Adrenal gland (tissue), 19 donors: ENCODE measurements at places on chromosomes 1 and 21. TPM values are rescaled to one million over a fixed set of nuclear protein-coding genes. Genes with fewer than 3 reads are reported as not detected.

GRCh38 chr1:225449774-225450173 lies 21.9 kb upstream of the LBR start:
- H3K4me1 ChIP-seq: peaks cover 4% of the 10 kb centered on the region
- DNase-seq: peak; percentile 10
- no peak overlapping the region for H3K27ac ChIP-seq

GRCh38 chr1:75528001-75528400 lies 82.9 kb downstream of the SLC44A5 start:
- no peaks in the 10 kb centered on the region for H3K4me1 ChIP-seq
- no peaks in the 10 kb centered on the region for H3K36me3 ChIP-seq
- H3K27ac ChIP-seq: no peak overlapping the region
- no peak for DNase-seq

DNA sequence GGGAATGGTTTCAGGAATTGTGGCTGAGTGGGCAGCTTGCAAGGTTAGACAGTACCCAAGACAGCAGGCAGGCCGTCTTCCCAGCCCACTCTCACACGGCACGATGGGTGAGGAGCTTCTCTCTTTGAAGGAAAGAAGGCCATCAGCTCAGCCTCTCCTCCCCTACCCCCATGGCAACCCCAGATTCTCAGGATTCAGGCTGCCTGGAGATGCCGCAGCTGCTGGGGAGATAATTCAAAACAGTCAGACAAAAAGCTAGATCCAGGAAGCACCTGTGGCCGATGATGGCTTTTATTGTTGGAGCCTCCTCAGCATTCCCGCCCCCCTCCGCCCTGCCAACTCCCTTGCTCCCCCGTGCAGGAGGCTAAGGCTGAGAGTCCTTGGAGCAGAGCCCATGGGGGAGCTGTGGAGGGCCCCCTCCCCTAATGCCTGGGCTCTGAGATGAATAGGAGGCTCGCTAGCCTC lies 220.5 kb downstream of the TRABD2B start:
- H3K27me3 ChIP-seq: no peaks in the 10 kb centered on the region
- DNase-seq: no peak
- no peak overlapping the region for H3K27ac ChIP-seq
- H3K36me3 ChIP-seq: no peaks in the 10 kb centered on the region

GRCh38 chr1:41573785-41574713 lies 89.6 kb upstream of the EDN2 start:
- H3K4me3 ChIP-seq: no peak overlapping the region
- H3K4me1 ChIP-seq: peaks cover 4% of the 10 kb centered on the region
- peak; percentile 81 for DNase-seq
- no peak overlapping the region for H3K27ac ChIP-seq
- no peaks in the 10 kb centered on the region for H3K36me3 ChIP-seq

DNA sequence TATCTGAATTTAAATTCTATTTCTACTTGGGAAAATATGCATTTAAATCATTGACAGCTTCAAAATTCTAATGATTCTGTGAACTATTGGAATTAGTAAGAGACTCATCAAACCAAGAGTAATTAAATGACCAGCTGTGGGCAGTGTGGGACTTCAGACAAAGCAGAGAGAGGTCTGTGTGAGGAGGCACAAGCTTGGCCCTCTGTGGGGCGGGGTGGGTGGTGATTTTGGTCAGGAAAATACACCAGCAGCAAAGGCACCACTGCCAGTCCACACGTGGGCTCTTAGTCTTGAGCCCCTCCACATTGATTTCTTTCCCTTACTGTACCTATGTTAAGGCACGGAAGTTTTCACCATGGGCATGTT lies 39.2 kb upstream of the RAB4A start:
- H3K27me3 ChIP-seq: no peaks in the 10 kb centered on the region
- peaks cover 29% of the 10 kb centered on the region for H3K4me1 ChIP-seq
- no peaks in the 10 kb centered on the region for H3K36me3 ChIP-seq
- no peak overlapping the region for H3K4me3 ChIP-seq
- no peak for DNase-seq

DNA sequence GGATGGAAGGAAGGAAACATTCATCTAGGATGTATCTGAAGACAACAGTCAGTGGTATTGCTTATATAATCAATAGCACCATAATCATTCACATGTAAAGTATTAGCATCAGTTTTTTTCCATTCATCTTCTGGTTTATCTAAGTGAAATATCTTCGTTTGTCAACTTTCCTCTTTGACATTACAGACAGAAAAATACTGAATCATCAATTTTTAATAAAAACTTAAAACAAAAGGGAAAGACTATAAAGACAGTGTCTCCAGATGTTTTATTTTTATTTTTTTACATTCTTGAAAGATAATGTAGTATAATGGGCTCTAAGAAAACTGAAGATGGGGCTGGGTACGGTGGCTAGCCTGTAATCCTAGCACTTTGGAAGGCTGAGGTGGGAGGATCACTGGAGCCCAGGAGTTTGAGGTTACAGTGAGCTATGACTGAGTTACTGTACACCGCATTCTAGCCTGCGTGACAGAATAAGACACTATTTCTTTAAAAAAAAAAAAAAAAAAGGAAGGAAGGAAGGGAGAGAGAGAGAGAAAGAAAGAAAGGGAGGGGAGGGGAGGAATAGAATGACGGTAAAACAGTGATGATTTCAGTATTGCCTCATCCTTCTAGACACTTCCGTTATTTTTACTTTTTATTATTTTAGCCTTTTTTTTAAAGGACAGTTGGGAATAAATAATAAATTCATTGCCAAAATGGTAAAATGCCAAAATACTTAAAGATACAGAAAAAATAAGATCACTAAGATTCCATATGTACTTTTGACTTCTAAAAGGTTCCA lies 89.5 kb downstream of the NRIP1 start:
- no peaks in the 10 kb centered on the region for H3K27me3 ChIP-seq
- H3K4me1 ChIP-seq: peaks cover 7% of the 10 kb centered on the region
- H3K4me3 ChIP-seq: no peak overlapping the region
- H3K36me3 ChIP-seq: no peaks in the 10 kb centered on the region
- H3K27ac ChIP-seq: no peak overlapping the region
- no peak for DNase-seq

- no peak overlapping the region for H3K27ac ChIP-seq
- no peak overlapping the region for H3K4me3 ChIP-seq
- DNase-seq: peak; percentile 62
- no peaks in the 10 kb centered on the region for H3K4me1 ChIP-seq
Observed at GRCh38 chr1:43552813-43553212, 22.1 kb downstream of the PTPRF start.

DNA sequence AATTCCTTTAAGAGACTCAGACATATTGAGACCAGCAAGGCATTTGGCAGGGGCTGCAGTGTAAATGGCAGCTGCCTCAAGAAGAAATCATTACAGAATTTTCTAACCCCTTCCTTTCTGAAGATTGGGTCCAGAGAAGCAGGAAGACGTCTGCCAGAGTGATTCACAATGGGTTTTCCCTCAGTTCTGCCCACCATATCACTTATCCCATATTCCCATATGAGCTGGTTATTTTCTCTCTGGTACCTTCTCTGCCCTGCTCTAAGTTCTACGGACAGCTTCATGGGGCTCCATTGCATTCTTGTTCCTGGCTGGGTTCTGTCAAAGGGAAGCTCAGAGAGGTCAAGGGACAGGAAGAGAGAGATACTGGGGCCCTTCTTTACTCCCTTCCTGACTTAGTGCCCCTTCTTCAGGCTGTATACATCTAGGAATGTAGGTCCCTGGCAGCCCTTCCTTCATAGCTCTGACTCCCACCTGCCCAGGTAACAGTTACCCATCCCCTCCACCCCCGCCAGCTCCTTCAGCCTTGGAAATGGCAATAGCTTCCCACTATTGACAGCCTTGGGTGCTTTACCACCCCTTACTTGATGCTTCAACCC lies 420.6 kb upstream of the DAB1 start:
- H3K4me1 ChIP-seq: no peaks in the 10 kb centered on the region
- H3K36me3 ChIP-seq: no peaks in the 10 kb centered on the region
- DNase-seq: no peak
- H3K27me3 ChIP-seq: no peaks in the 10 kb centered on the region

- no peaks in the 10 kb centered on the region for H3K36me3 ChIP-seq
- peak overlapping the region; percentile 3 for H3K27ac ChIP-seq
- DNase-seq: peak; percentile 56
- H3K27me3 ChIP-seq: no peaks in the 10 kb centered on the region
Observed at GRCh38 chr1:112625696-112626095, 6.1 kb downstream of the CAPZA1 start.

DNA sequence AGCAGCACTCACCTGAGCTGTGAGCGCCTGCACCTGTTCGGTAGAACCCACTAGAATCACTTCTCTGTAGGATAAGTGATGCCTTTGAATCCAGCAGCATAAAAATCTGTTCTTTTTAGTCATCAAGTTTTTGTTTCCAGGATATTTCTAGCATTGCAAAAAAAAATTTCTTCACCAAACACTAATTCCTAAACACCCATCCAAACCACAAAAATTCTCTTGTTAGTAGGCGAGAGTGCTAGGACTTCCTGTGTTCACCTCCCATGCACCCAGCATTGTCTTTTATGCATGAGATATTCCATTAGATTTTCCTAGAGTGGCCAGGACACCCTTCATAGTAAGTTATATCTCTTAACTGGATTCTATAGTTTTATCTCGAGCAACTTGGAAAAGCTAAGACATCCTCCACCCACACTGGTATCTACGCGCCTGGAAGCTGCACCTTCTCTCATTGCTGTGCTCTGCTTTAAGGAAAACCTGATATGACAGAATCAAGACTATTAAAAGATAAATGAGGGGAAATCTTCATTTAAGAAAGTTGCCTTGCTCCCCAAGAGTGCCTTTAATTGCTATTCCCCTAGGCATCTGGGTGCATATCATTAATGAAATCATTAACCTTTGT lies 12.3 kb downstream of the SERTAD4 start:
- H3K4me1 ChIP-seq: no peaks in the 10 kb centered on the region
- H3K4me3 ChIP-seq: no peak overlapping the region
- H3K27me3 ChIP-seq: peaks cover 3% of the 10 kb centered on the region
- no peak overlapping the region for H3K27ac ChIP-seq
- DNase-seq: no peak

GRCh38 chr1:25472471-25472870 lies 41.8 kb downstream of the MACO1 start:
- no peak overlapping the region for H3K27ac ChIP-seq
- no peaks in the 10 kb centered on the region for H3K36me3 ChIP-seq
- H3K4me1 ChIP-seq: peaks cover 45% of the 10 kb centered on the region
- H3K4me3 ChIP-seq: no peak overlapping the region

DNA sequence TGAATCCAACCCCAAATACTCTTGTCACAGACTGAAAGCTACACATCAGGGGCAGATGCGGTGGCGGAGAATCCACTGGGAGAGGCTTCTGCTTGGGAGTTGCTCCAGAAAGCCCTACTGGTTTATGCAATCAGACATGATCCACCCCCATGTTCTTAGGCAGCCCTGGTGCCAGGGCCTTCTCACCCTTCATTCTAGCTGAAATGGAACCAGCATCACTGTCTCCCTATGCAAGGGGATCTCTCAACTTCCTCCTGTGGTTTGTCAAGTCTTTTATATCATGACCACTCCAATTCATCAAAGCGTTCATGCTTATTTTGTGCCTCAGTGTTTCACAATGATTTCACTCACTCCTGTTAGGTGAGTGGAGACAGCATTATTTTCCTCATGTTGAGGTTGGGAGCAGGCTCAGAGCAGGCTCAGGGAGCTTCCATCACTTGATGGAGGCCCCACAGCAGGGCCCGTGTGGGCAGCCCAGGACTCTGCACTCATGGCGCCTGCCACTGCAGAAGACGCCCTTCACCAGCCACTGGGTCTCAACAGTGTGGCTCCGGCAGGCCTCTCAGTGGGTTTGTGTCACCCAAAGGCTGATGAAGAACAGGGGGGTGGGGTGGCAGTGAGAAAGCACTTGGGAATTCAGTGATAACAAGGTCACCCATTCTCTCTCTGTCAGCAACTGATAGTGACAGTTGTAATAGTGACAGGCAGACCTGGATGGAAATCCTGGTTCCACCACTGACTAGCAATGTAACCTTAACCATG lies 67.1 kb downstream of the CD58 start:
- H3K4me1 ChIP-seq: peaks cover 2% of the 10 kb centered on the region
- no peaks in the 10 kb centered on the region for H3K27me3 ChIP-seq
- DNase-seq: no peak
- peak overlapping the region; percentile 76 for H3K27ac ChIP-seq
- no peaks in the 10 kb centered on the region for H3K36me3 ChIP-seq

DNA sequence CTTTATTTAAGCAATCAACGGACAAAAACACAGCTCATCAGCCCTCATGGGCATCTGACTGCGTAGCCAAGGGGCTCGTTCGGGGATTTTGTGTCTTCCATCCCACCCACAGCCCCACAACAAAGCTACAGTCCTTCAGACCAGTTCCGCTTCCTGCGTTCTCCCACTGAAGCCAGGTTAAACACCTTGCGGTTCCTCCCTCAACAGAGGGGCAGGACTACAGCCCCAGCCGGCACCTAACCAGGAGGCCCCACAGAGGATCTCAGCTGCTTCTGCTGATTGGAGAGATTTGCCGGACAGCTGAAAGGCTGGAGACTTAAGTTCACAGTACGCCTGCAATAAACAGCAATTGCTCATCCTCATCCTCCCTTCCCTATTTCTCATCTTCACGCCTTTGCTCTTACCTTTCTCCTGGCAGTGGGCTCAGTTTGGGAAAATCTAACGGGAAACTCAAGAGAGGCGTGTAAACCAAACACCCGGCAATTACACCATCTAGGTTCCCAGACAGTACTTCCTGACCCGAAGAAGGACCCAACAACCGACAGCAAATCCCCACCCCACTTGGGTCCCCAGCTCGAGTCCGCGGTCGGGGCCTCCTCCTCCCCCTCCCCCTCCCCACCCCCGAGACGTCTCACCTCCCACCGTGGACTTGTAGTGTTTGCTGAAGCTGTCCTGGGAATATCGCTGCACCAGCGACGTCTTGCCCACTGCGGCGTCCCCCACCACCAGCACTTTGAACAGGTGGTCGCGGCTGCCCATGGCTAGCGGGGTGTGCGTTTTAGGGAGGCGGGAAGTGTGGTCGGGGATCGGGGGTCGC lies 876 bp downstream of the RAB29 start:
- no peak for DNase-seq
- H3K36me3 ChIP-seq: no peaks in the 10 kb centered on the region
- peak overlapping the region; percentile 21 for H3K4me3 ChIP-seq
- H3K4me1 ChIP-seq: no peaks in the 10 kb centered on the region

The AGMAT gene
- total RNA-seq: 1.0 TPM

The TSPAN2 gene
- total RNA-seq: 1.1 TPM

The GSTM1 gene
- total RNA-seq: 301 TPM

The SLC66A1 gene
- total RNA-seq: 30.0 TPM

The LIN28A gene
- not detected for total RNA-seq

The PCBP3 gene
- 12.0 TPM for total RNA-seq

The MX1 gene
- total RNA-seq: 44.4 TPM

The DPH2 gene
- 24.4 TPM for total RNA-seq

The SIM2 gene
- not detected for total RNA-seq

The TMPRSS3 gene
- total RNA-seq: 0.26 TPM

The CLCA1 gene
- not detected for total RNA-seq

The CASZ1 gene
- 35.2 TPM for total RNA-seq

The KRTAP13-2 gene
- not detected for total RNA-seq

The DAB1 gene
- total RNA-seq: not detected
